ENCODE measurements at places on chromosomes 7 and 10.

GRCh38 chr7:132733860-132734259, 157.6 kb upstream of the PLXNA4 start:
- no peak for DNase-seq

DNA sequence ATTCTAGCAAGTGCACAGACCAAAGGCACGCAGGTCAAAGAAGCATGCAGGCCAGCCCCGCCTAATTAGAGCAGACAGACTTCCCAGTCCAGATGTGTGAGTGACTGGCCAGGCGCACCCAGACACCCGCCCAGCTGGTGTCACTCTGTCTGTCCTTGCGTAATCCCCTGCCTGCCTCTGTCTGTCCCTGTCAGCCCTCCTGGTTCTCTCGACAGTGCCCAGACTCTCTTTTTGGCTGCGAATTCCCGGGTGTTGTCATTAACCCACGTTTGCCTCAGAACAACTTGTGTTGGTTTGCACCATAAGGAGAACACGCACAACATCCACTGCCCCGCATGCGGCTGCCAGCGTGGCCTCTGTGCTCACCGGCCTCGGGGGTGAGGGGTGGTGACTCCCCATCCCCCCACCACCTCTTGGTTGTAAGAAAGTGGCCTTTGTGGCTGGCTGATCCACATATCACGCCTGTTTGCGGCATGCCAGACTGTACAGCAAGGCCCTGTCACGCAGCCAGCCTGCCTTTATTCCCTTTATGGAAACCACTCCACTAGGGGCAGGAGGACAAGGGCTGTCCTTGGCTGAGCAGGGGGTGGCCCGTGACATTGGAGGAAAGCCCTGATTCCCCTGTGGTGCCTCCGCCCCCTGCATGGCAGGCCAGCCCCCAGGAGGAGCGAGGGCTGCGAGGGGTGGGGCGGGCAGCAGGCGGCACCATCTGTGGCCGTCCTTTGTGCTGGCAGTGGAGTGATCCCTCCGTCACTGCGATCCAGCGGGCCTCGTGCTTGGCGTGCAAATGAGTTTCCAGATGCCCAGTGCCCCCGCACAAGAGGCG, 72.8 kb upstream of the PPIF start:
- DNase-seq, result peak; percentile 70

- peak; percentile 33 for DNase-seq
These were observed 22.7 kb downstream of the FAM237B start for GRCh38 chr7:90298145-90299038.

DNA sequence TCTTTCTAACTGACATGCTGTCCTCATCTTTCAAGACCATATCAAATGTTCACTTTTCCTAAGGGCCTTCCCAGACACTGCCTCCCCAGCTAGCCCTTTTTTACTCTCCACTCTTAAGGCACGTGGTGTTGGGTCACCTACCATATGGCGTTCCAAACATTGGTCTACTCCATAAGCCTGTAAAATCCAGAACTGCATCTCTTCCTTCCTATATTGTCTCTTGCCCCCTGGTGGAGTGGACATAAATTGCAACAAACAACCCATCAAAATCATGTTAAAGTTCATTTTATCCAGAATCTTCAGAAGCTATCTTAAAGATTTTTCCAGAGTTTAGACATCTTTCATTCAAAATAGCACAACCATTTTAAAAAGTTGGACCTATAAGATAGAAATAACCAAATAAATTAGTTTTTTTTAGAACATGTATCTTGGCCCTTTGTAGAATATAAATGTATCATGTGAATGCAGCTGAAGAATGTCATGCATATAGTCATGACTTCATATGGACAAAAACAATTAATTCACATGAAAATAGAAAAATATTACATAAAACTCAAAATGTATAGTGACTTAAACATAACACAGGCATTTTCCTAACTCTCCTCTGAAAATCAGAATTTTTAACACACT, 180.6 kb upstream of the CHRM2 start:
- peak; percentile 8 for DNase-seq

DNA sequence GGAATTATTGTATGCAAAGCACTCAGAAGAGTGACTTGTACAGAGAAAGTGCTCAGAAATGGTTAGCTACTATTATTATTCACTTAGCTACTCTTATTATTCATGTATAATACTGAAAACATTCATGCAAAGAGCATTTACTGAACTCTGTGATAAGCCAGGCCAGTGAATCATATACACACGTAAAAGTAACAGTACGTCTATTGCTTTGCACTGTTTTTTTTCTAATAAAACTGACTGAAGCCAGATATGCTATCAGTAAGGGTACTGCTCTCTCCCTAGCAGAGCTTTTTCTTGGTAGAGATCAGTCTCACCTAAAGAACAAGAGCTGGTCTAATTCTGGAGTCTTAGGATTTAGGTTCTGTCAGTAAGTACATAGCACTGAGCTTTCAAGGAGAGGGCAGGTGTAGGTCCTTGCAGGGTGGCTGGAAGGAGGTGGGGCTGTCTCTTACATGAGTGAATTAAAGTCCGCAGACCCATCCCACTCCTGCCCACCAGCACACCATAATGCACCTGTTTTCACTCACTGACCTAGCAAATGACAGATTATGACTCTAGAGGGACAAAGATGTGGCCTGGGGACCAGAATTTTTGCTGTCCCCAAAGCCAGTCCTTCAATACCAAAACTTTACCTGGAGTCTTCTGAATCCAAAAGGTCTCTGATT, 145.9 kb downstream of the ARID5B start:
- DNase-seq, result no peak

DNA sequence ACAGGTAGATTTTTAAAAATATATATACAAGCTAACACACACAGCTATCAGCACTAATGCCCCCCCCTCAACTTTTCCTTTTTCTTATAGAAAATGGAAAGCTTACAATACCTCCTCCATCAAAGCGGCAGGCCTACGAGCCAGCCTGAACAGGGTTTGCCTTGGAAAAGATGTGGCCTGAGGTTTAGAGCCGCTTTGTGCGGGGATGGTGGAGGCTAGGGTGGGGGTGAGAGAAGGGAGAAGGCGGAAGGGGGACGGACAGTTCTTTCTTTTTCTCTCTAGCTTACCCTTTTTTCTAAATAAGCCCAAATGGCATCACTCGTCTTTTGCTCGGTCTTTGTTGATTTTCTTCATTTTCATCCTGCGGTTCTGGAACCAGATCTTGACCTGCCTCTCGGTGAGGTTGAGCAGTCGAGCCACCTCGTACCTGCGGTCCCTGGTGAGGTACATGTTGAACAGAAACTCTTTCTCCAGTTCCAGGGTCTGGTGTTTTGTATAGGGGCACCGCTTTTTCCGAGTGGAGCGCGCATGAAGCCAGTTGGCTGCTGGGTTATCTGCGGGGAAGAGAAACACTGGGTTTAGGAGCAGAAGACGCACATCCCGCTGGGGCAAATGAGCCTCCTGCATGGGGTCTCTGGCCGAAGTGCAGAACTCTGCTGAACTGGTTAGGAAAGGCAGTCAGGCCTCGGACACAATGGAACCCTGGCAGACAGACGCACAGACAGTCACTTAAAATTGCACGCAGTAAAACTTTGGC, 1.9 kb downstream of the HOXA9 start:
- DNase-seq, result no peak

DNA sequence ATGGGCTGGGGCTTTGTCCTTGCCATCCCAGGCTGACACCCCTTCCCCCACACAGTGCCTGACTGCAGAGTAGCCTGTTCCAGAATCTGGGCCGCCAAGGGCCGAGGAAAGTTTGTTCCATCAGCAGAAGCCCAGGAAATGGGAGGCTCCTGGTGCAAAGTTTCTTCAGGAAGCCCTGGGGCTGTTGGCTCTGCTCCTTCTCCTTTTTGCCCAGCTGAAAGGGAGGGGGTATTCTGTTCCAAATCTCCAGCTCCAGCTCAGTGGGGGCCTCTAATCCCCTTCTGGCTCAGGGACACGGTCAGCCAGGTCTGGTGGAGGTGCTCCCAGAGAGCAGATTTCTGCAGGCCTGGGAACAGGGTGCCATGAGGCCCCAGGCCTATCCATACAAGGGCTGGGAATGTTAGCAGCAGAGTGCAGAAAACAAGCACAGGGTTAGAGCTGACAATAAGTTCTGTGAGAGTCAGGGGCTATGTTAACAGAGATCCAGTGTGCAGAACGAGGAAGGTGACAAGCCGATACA, 399.5 kb downstream of the RPS24 start:
- no peak for DNase-seq

- DNase-seq, result no peak
These were observed 192.8 kb downstream of the SH2D4B start for GRCh38 chr10:80730522-80730921.

DNA sequence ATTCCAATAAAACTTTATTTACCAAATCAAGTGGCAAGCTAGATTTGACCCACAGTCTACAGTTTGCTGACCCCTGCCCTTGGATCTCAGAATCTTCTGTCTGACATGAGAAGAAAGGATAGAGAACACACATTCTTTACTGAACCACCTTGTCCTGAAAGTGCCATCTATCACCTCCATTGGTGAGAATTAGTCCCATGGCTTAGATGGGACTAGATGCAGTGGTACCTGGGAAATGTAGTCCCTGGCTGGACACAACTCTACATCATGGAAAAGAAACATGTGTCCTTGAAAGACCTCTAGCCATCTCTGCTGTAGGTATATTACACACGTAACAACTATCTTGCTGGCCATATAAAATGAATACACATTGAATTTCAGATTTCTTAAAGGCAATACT, 336.2 kb downstream of the LHFPL3 start:
- DNase-seq, result no peak

DNA sequence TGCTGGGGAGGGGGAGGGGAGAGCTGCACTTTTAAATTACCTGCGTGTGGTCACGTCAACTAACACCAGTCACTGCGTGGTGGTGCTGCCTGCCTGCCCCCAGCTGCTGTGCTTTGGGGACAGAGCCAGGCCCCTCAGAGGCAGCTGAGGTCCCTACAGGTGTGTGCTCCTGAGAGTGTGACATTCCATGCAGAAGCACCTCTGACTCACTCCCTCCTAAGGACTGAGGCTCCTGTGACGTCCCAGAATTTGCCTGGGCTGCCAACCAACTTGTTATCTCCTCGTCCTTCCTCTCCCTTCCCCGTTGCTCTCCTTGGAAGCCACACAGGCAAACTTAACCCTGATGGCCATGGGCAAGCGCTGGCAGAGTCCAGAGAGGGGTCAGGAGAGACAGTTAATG, 563.0 kb downstream of the PARD3 start:
- no peak for DNase-seq

- DNase-seq, result no peak
These were observed 37.5 kb downstream of the PLEKHA8 start for GRCh38 chr7:30065746-30066145.

DNA sequence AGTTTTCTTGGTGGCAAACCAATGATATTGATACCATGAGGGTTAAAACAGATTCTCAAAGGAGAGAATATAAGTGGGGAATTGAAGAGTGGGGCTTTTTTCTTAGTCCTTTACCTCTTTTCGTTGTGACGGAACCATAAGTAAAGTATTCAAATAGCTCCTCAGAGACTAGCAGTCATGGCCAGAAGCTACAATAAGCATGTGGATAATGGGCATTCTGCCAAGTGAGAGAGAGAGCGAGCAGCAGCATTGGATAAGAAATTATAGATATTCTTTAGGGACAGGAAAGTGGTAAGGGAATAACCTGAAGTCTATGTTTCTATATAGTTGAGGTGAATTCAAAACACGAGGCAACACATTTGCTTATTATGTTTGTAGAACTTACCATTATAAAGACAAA, 235.1 kb downstream of the SEMA3E start:
- peak; percentile 63 for DNase-seq

DNA sequence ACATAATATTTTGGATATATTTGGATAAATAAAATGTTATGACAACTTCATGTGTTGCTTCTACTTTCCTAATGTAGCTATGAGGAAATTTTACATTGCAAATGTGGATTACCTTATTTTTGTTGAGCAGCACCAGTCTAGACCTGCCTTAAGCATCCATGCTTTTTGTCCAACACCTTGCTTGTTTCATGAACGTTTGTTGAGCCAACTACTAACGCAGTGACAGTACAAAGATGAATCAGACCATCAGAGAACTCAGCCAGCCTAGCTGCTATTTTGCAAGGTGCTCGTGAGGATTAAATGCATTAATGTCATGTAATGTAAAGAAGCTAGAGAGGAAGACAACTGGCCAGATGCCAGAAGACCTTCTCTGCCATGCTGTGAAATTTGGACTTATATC, 1.1 kb upstream of the ZC3HAV1L start:
- DNase-seq, result no peak

GRCh38 chr7:128456255-128456725, 612 bp downstream of the HILPDA start:
- DNase-seq, result no peak

GRCh38 chr10:14916600-14916999, 37.3 kb downstream of the DCLRE1C start:
- DNase-seq, result peak; percentile 15

DNA sequence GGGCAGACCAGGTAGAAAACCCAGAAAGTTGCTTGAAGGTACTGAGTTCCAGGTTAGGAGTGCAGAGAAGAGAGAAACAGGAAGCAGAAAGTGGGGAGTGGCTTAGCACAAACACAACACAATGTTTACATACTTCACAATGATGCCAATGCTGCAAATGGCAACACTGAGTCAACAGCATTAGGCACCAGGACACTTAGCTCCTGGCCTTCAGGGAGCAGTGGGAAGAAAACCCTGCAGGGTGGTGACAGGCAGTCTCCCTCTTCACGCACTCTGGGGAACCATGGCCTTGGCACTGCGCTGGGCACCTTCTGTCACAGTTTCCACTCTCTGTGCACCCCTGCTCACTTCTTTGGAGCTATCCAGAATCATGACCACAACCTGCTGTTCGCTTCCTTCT, 7.3 kb downstream of the ICA1 start:
- no peak for DNase-seq

GRCh38 chr10:31134311-31134952, 102.8 kb upstream of the ZNF438 start:
- no peak for DNase-seq

DNA sequence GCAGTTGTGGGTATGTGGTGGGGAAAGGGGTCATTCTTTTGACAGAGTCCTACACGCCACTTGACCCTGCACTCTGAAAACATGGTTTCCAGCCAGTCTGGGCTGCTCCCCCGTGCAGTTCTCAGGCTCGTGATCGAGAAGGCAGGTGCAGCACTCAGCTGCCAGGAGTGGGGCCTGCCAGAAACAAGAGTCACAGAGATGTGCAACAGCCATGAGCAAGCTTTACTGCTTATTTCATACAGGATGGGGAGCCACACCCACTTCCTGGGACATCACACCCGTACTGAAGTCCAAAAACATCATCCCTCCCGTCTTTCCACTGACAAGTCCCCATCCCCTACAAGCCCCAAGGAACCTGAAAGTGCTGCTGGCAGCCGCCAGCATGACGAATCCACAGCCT, 9.3 kb downstream of the ATG9B start:
- no peak for DNase-seq
